ENCODE measurements at places on chromosomes 12 and 14.

- no peak for DNase-seq
Measured at GRCh38 chr12:52170827-52171226, 21.0 kb downstream of the KRT80 start.

DNA sequence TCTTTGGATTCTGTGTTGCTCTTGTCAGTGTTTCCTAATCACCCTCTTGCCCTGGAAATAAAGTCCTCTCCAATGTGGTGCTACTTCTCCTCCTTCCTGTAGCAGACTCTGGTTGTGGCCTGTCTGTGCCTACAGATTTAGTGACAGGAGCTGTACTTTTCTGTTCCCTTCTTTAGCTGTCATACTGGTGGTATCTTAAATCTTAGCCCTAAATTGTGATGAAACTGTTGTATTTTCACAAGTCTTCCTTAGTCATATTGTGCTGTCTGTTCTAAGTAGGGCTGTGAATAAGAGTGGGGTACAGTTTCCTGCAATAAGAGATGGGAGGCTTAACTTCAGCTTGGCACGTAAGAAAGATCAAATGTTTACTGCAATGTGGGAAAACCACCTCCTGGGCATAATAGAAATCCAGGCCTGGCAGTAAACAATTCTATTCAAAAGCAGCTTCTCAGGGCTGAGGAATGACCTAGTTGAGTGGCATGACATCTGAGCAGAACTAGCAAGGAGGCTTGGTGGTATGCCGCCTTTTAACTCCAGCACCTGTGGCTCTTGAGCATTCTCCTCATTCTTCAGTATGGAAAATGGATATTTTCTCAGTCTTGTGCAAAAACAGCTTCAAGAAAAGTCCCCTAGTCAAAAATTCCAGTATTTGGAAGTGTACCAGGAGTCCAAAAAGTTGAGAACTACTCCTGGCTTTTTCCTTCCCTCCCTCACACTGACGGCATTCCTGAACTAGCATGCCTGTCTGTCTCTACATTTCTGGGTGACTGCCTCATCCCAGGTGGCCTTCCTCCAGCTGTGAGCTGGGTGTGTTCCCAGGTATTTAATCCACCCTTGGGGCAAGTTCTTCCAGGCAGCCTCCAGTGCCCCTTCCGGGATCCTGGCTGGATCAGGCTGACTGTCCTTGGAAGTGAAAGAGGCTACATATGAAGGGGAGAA lies 19.5 kb downstream of the ANO6 start:
- no peak for DNase-seq

GRCh38 chr12:4210183-4210582 lies 63.4 kb upstream of the CCND2 start:
- no peak for DNase-seq

- DNase-seq, result no peak
Measured at GRCh38 chr12:28035500-28035899, 63.0 kb upstream of the PTHLH start.

GRCh38 chr14:63578300-63578699 lies 35.1 kb upstream of the PPP2R5E start:
- DNase-seq, result no peak

- no peak for DNase-seq
Measured at GRCh38 chr14:41235466-41235865, 371.2 kb upstream of the LRFN5 start.

- no peak for DNase-seq
Measured at GRCh38 chr14:36996133-36996856, 176.1 kb downstream of the SLC25A21 start.

GRCh38 chr12:92844151-92844763 lies 84.8 kb downstream of the EEA1 start:
- DNase-seq, result no peak

DNA sequence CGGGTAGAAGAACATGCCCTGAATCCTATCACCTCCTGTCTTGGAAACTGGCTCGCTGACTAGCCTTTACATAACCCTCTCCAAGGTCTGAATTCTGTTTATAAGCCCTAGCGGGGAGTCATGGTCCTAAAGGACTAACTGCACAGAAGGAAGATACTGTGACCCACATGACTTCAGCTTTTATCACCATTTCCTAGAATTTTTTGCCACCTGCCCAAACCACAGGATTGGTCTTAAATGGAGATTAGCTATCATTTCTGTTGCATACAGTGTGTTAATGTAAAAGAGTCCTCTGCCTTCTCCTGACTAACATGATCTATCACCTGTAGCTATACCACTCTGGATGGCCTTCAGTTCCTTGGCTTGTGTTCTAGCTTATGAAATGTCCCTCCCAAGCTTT lies 319.2 kb downstream of the DUSP6 start:
- no peak for DNase-seq

DNA sequence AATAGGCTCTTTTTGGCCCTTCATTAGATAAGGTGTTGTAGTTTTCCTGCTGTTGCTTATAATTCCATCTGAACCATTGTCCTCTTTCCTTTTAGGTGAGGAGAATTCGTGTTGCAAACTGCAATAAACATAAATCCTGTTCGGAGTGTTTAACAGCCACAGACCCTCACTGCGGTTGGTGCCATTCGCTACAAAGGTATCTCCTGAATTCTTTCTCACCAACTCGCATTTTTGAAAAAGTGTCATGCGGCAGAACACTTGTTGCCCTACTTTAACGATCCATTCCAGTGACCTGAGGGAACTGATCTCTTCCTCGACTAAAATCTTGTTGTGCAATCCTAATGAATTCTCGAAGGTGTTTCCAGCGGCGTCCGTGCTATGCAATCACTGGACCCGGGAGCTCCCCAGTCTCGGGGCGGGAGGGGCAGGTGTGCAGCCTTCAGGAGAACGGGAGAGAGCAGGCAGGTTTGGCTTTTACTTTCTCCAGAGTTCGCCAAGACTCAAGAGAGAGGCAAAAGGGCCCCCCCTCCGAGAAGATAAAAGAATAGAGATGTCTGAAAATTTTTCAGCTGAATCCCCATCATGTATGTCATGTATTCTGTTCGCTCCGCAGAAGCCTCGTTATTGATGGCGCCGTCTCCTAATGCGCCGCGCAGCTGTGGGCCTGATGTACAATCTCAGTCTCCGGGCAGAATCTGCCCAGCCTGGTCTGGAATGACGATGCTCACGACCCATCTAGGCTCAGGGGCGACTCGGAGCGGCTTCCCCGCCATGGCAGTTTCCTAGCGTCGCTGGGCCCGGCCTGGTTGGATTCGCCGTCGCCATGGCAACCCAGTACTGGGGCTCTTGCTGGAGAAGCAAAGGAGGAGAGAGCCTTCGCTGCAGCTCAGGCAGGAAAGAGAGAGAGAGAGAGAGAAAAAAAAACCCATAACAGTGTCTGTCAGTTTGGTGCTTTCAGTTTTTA lies 38.2 kb downstream of the PLXNC1 start:
- no peak for DNase-seq

DNA sequence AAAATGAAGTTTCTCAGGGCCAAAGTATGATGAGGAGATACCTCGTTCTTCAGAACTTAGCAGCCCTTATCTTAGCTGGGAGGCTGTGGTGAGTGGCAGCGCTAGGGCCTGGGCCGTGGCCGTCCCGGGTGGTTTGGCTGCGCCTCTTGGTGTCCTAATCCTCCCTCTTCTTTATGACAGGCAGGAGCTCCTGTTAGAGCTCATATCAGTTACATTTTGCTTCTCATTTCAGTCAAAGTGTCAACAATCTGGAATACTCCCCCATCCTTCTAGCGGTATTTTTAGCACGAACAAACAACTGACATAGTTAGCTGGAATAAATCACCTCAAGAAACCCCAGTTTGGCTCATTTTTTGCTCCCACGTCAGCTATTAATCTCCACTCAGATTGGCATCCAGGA lies 188.8 kb downstream of the TTC7B start:
- DNase-seq, result no peak

GRCh38 chr12:51970904-51971646 lies 19.6 kb downstream of the ACVR1B start:
- no peak for DNase-seq

DNA sequence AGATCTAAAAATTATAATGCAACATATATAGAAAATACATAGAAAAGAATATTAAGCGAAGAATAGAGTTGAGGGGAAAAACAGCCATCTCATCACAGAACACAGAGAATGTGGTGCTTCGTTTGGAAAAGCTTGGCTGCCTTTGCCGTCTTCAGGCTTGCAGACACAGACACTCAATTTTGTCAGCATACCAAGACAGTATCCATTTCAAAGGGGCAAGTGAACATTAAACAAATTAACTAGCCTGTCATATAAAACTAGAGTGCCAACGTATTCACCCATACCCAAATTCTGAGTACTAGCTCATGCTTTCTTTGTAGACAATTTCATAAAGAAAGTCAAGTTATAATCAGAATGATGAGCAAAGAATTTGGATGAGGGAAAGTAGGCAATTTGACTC lies 40.5 kb downstream of the DMAC2L start:
- DNase-seq, result no peak

GRCh38 chr14:39912192-39913100 lies 480.2 kb upstream of the FBXO33 start:
- DNase-seq, result no peak

All from activated naive CD4-positive, alpha-beta T cell (primary cell).